ENCODE measurements at places on chromosomes 4 and X.

DNA sequence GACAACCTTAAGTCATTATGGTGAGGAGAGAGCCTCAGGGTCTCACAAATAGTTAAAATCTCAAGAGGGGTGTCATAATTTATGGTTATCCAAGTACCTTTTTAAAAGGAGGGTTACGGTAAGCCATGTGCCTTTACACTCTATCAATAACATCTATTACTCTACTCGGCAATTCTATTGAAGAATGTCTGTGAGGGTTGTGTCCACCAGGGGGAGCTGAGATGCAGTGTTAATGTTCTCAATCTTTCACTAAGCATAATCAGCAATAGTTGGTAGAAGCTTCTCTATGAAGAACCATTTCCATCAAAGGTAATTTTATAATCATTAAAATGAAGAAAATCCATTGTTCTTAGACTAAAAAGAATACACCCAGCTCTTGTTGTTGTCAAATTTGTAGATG lies 457.4 kb downstream of the CENPC start:
- DNase-seq, result no peak

GRCh38 chrX:103378990-103379389 lies 2.7 kb downstream of the BEX3 start:
- DNase-seq, result no peak

DNA sequence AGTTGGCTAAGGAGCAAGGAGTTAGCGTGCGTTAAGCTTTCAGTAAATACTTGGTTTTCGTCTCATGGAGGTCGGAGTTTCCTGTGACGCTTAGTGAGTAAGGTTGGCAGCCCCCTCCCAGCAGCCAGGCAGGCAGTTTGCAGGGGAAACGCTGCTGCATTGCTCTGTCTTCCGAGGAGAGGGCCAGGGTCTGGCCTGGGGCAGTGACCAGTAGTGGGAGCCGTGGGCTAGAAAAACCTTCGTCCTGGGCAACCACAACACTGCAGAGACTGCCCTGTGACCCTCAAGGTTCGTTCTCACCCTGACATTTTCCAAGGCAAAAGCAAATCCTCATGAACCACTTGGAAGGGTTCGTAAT lies 432 bp downstream of the TMEM175 start:
- DNase-seq, result no peak

GRCh38 chrX:44225667-44226066 lies 117.8 kb downstream of the EFHC2 start:
- DNase-seq, result no peak

- no peak for DNase-seq
Observed at GRCh38 chr4:1035510-1035909, 24.1 kb downstream of the FGFRL1 start.

DNA sequence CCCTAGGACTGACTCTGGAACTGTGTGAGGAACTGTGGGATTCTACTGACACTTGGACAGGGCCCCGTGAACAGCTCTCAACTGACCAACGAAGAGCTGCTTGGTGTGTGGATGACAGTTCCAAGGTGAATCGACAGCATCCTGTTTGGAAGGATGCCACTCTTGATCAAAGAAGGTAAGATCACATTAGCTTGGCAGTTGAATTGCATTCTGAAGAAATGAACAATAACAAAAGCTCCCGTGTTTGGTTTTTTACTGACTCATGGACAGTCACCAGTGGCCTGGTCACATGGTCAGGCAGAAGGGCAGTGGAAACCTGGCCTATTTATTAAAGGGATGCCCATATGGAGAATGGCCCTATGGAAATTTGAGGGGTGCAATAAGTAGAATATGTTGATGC lies 33.1 kb upstream of the GPR34 start:
- no peak for DNase-seq

GRCh38 chr4:136637071-136637777 lies 895.1 kb downstream of the PCDH18 start:
- DNase-seq, result no peak

GRCh38 chrX:23855569-23855968 lies 52.2 kb downstream of the APOO start:
- DNase-seq, result no peak

- no peak for DNase-seq
Observed at GRCh38 chrX:106220177-106220576, 52.1 kb downstream of the PWWP3B start.

GRCh38 chr4:43452948-43453347 lies 560.4 kb downstream of the GRXCR1 start:
- no peak for DNase-seq

- DNase-seq, result no peak
Observed at GRCh38 chr4:82138374-82138773, 235.4 kb downstream of the HNRNPD start.

DNA sequence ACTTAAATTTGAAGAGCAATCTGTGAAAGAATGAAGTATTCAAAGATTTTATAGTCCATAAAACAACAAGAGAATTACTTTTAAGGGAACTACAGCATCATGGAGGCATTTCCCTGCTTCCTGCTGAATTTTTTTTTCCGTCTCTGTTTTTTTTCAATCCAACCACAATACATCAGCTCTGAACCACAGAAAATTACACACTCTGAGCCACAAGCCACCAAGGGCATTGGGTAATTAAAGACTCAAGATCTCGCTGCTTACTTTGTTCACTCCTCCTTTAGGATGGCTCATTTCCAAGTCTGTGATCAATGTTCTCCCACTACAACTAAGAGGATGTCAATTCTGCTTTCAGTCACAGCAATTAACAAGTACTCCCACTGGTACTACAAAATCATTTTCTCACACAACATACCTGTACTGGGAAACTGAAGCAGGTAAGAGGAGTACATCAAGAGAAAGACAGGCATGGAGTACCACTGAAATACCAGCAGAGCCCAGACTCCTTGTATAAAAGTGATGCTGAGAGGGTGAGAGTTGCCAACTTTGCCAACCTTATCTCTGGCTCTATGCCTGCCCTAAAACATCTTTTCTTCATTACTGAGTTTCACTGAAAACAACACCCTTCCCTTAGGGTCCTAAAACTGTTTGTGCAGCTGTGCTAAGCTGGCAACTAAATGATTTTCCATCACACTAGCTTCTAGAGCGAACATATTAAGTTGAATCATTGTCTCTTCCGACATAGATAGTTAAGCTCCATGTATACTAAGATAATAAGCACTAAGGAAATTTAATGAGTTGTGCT lies 105.8 kb upstream of the MAGEB18 start:
- DNase-seq, result no peak

DNA sequence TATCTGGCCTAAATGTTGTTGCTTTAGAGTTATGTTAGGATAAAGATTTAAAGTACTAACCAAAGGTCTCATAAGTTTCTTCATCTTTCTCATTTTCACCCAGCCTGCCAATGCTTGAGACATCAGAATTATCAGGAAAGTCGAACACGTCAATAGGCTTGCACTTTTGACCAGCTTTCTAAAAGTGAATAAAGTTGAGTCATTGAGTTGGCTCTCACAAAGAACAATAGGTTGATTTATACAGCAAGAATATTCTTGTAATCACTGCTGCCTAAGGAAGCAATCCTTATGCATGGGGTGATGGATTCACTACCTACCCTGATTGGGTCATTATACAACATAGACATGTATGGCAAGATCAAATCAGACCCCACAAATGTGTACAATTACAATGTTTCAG lies 5.0 kb downstream of the CENPU start:
- no peak for DNase-seq

DNA sequence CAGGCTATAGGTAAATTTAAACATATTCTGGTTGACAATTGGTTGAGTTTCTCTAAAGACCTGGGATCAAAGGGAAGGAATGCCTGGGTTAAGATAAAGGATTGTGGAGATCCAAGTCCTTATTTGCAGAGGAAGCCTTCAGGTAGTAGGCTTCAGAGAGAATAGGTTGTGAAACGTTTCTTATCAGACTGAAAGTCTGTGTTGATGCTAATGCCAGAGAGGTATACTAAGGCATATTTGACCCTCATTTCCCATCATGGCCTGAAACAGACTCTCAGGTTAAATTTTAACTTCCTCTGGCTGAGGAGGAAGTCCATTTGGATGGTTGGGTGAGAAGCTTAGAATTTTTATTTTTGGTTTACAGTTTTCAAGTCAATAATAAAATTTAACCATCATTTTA lies 48.1 kb downstream of the UGT2A2 start:
- no peak for DNase-seq

DNA sequence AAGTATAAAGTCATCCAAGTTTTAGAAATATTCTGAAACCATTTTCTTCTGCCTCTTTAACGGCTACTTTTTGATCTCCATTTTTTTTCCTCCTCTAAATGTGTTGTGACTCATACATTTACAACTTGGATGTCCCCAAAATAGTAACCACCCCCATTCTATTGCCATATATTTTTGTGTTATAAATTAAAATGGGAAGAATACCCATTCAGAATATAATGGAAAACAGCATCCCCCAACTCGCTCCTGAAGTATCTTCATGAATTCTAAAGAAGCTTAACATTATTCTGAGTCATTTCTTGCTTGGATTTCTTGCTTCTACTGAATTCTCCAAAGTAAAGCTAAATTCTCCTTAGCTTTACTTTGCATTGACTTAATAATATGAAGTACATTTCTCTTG lies 92.0 kb upstream of the PTPN13 start:
- DNase-seq, result no peak
